Stimulated activated CD4-positive, alpha-beta T cell treated with anti-CD3 and anti-CD28 coated beads, Interleukin-15, amount 100 ng/mL, for 1 hour (primary cell): ENCODE measurements at places on chromosomes 1 and 21.

- no peak for DNase-seq
Measured at GRCh38 chr21:42047821-42048613, 23.1 kb upstream of the UMODL1 start.

DNA sequence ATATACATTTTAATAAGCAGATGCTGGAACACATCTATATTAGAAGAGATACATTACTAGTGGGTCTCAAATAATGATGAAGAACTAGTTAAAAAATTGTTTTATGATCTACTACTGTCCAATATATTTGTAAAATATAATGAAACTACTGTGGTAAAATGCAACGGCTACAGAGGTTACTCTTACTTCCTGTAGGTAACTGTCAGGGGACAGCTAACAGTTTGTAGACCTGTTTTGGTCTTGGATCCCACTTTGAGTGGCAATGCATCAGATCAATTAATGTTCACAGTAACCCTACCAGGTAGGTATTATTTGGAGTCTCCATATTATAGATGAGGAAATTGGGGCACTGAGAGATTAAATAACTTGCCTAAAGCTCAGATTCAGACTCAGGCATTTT is 26.7 kb upstream of the MYSM1 start:
- DNase-seq: no peak

DNA sequence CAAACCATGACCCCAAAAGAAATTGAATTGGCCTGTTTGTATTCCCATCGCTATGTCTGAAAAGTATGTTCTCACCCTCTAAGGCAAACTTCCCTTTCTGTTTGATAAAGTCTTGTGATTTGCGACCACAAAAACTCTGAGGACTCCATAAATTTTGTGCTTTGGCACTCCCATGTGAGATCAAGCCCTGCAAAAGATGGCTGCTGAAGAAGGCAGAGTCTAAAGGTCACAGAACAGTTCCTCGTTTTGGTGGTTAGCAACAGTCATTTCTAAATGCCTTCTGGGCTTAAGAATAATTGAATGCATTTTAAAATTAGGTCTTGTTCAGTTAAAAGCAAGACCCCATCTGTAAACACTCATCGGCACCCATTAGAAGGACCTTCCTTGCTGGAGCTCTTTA is 441.6 kb downstream of the OMA1 start:
- no peak for DNase-seq

- DNase-seq: peak; percentile 65
Measured at GRCh38 chr1:227563324-227564201, at the start of gene ZNF678. Gene ZNF678 (plus strand): TSS chr1:227563556. CDS start chr1:227650992, 87,436 bp downstream.

GRCh38 chr1:143735764-143736461 is 235.9 kb downstream of the FAM72C start:
- no peak for DNase-seq

DNA sequence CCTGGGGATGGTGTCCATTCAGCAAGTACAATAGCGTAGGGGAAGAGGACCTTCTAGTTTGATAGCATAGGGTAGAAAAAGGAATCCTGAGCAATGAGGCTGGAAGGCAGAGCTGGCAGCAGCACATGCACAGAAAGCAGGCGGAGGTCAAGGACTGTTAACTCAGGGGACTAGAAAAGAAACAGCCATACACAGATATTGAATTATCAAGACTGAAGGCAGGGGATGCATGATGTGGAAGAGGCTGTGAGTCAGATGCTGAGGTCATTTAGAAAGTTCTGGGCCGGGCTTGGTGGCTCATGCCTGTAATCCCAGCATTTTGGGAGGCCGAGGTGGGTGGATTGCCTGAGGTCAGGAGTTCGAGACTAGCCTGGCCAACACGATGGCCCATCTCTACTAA is 65.6 kb downstream of the OPTC start:
- no peak for DNase-seq

GRCh38 chr1:3733094-3733882 is 19.0 kb upstream of the CCDC27 start:
- DNase-seq: no peak

- no peak for DNase-seq
Measured at GRCh38 chr1:32063261-32063681, 9.5 kb upstream of the TMEM39B start.

- DNase-seq: no peak
Measured at GRCh38 chr1:82273816-82274215, 473.1 kb downstream of the ADGRL2 start.

GRCh38 chr1:116076831-116077230 is 34.4 kb upstream of the MAB21L3 start:
- DNase-seq: no peak

- DNase-seq: peak; percentile 97
Measured at GRCh38 chr1:65419681-65420589, 533 bp upstream of the LEPR start.

- no peak for DNase-seq
Measured at GRCh38 chr1:36157115-36157903, 1.3 kb downstream of the MAP7D1 start.

GRCh38 chr1:175081983-175082382 is 14.3 kb downstream of the TNN start:
- no peak for DNase-seq

DNA sequence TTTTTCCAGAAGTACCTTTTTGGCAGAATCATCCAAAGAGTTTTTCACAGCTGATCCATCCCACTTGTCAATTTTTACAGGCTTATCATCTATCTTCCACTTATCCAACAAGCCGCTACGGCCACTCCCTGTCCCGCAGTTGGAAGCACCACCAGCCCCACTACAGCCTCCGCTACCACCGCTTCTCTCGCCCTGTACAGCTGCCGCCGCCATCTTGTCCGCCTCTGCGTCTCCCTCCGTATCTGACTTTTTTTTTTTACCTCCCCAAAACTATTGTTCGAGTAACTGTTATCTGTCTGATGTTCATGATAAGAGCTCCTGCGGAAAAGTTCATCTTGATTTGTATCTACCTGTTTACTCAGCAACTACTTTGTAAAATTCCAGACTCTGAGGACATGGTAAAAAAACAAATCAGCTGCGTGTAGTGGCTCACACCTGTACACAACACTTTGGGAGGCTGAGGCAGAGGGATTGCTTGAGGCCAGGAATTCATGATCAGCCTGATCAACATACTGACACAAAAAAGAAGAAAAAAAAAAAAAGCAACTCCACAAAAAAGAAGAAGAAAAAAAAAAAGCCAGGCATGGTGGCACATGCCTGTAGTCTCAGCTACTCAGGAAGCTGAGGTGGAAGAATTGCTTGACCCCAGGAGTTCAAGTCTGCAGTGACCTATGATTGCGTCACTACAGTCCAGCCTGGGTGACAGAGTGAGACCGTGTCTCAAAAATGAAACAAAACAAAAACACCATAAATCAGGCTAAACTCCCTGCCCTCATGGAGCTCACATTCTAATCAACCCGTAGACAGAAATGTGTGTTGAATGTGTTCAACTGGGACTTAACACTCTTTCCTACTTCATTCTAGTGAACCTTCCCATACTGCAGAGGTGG is 8.0 kb upstream of the EYA3 start:
- no peak for DNase-seq

DNA sequence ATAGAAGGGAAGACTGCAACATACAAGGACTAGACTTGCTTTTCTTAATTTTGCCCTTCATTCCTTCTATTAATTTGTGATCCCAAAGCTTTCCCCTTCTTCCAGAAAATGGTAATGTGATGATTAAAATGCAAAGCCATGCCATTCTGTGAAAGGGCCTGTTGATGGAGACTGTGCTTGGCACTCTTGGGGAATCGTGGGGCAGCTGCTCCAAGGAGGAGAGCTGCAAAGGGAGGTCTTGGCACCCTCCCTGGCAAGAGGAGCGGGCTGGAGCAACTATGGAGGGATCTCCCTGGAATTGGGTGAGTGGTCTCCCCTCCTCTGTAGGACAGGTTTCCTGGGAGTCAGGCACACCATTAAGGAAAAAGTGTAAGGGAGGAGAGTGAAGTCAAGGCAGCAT is 16.6 kb downstream of the CACNA1S start:
- no peak for DNase-seq

DNA sequence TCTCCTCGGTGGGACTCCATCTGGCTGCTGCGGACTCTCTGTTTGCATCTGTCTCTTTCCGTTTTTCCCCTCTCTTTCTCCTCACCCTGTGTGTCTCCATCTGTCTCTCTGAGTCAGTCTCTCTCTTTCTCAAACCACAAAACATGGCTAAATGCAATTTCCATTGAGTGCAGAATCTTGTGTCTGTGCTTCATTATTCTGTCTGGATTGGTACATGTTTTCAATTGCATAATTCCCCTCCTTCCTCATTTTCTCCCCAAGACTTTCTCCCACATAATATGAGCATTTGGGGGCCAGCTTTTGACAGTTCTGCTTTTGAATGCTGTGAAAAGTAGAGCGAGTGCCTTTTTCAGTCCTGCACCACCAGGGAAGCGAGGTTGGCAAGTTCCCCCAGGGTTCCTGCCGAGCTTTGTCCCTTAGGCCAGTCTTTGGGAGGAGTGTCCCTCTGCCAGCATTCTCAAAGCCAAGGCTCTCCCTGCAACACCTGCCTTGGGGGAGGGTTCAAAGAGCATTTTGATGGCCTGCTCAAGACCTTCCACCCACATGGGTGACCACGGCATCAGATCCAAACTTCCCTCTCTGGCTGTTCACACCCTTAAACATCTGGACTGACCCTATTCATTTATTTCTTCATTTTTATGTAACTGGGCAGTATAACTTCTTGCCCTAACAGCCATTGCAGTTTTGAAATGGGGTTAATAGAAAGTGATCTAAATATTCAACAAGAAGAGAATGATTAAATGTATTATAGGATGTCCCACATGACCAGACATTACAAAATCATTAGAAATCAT is 32.8 kb upstream of the SCMH1 start:
- no peak for DNase-seq

GRCh38 chr1:203081465-203082230 is 4.2 kb downstream of the MYOG start:
- no peak for DNase-seq

- no peak for DNase-seq
Measured at GRCh38 chr1:247266053-247266452, 10.2 kb downstream of the VN1R5 start.

DNA sequence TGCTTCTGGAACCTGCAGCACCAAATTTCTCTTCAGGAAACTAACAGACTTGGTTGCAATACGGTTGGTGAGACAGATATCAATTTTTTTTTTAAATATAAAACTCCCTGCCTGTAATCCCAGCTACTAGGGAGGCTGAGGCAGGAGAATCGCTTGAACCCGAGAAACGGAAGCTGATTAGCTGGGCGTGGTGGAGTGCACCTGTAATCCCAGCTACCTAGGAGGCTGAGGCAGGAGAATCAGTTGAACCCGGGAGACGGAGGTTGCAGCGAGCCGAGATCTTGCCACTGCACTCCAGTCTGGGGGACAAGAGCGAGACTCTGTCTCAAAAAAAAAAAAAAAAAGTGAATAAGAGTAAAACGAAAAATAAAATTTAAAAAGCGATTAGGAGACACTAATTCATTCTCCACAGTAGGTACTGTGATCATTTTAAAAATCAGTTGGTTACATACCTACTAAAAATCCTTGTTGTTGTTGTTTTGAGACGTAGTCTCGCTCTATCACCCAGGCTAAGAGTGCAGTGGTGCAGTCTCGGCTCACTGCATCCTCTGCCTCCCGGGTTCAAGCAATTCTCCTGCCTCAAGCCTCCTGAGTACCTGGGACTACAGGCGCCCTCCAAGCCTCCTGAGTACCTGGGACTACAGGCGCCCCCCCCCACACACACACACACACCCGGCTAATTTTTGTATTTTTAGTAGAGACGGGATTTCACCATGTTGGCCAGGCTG is 796 bp upstream of the RBM8A start:
- no peak for DNase-seq

GRCh38 chr21:44755227-44755626 is 43.9 kb upstream of the TSPEAR start:
- DNase-seq: no peak

DNA sequence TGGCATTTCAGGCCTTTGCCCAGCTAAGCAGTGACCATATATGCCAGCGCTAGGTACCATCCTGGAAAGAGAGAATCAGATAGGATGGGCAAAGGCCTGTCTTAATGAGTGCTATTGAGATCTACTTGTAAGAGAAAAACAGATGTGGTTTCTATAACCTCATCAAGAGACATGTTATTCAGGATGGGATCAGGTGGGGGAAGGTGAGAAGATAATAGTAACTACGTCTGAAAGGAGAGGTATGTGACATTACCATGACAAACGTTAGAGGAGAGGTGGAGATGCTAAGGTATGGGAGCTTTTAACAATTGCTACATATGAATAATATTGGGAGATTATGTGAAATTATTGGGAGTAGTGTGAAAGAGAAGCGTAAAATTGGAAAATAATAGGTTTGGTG is 204.2 kb upstream of the PLXNA2 start:
- DNase-seq: no peak

- no peak for DNase-seq
Measured at GRCh38 chr1:44327679-44328491, 27.2 kb downstream of the ERI3 start.

DNA sequence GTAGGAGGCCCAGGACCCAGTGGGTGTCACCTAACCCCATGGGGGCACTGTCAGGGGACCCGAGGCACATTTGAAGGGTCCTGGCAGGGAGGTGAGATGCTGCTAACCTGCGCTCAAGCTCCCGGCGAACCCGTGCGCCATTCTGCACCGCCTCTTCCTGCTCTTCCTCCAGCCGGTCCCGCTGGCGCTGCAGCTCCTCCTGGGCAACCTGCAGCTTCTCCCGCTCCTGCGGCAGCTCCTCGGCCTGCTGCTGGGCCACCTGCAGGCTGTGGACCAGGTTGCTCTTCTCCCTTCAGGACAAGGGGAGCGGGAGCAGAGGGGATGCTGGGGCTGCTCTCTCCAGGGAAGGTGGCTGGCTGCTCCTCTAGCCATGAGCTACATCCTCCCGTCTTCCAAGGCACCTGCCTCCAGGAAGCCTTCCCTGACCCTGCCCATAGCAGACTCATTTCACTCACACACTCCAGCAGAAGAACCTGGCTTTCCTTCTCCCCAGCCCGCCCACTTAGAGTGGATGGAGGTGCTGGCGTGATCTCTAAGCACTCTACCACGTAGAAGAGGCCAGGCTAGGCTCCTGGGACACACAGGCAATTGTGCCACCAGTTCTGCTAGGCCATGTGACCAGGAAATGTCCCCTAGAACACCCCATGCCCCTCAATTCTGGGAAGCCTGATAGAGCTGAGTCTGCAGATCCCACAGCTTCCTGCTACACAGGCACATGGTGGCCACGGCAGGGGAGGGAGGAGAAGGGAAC is 15.2 kb upstream of the NBPF1 start:
- no peak for DNase-seq
